Thoracic aorta (tissue), 2 donors: ENCODE measurements at places on chromosomes 13 and 19.

DNA sequence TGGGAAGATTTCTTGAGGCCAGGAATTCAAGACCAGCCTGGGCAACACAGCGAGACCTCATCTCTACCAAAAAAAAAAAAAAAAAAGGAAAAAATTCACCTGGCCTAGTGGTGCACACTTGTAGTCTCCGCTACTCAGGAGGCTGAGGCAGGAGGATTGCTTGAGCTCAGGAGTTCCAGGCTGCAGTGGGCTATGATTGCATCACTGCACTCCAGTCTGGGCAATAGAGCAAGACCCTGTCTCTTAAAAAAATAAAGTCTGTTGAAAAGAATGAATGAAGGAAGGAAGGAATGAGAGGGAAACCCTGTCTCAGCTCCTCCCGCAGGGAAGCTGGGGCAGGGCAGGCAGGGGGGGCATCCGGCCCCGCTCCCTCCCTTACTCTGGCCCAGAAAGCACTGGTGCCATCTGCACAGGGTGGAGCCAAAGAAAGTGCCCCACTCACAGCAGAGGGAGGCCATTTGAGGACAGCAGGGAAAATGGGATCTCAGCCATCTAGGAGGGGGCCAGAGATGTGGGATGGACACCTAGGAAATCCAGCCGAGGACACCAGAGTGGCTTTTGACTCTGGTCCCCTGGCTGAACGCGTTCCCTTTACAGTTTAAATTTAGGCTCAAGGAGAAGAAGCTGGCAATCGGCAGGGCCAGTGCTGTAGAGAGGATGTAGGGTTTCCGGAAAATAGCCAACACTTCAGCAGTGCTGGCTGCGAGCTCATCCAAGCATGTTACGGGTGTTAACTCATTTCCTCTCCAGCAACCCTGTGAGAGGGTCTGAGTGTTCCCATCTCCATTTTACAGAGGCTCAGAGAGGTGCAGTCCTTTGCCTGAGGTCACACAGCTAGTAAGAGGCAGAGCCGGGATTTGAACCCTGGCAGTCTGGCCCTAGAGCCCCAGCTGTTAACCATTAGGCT, 3.6 kb upstream of the HPN start:
- DNase-seq, result no peak

- no peak for DNase-seq
These were observed at the start of gene NAT14 for GRCh38 chr19:55484593-55485438. NAT14 (plus strand) TSS chr19:55485188; CDS start chr19:55485709, 521 bp downstream.

GRCh38 chr19:21158523-21159135, 16.8 kb downstream of the ZNF431 start:
- DNase-seq, result no peak

GRCh38 chr19:23554548-23554947, 132.5 kb downstream of the ZNF675 start:
- DNase-seq, result no peak

DNA sequence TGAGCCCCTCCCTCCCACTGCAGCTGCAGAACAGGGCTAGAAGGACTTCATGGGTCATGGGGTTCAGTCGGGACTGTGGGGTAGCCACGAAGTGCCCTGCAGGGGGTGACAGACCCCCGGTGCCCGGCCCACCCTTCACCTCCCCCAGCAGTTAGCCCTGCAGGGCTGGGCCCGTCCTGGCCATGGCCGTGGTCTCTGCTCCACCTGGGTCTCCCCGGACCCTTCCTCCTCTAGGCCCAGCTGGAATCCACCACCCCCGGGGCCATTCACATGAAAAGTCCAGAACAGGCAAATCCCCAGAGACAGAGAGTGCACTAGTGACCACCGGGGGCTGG, 17.3 kb downstream of the MKNK2 start:
- no peak for DNase-seq

DNA sequence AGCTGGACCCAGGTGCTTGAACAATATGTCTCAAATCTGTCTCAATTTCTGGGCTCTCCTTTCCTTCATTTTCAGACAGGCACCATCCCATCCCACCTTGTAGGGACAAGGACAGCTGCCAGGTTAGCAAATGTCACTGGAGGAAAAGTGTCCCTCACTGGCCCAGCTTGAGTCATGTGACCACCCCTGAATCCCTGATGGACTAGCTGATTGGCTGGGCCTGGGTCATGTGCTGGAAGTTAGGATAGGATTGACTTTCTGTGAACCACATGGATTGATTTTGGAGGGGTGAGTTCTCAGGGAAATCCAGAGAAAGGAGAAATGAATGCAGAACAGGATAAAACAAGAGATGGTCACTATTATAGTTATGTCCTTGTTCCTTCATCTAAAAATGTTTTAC, 28.2 kb upstream of the FXYD3 start:
- DNase-seq, result no peak

GRCh38 chr13:24741016-24741662, 22.8 kb upstream of the RNF17 start:
- DNase-seq, result no peak

- DNase-seq, result no peak
These were observed 77.3 kb downstream of the ZIC5 start for GRCh38 chr13:99894105-99894839.

DNA sequence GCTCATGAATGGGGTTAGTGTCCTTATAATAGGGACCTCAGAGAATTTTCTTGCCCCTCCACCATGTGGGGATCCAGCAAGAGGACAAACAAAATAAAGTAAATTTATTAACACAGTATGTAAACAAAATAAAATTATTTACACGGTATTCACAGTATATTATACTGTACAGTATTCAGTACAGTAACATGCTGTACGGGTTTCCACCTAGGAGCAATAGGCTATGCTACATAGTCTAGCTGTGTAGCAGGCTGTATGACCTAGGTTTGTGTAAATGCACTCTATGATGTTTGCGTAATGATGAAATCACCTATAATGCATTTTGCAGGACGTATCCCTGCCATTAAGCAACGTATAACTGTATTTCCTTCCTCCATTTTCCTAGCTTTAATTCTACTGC, 11.8 kb upstream of the DIAPH3 start:
- no peak for DNase-seq

- DNase-seq, result no peak
These were observed 4.7 kb downstream of the LSM4 start for GRCh38 chr19:18317961-18318800.

DNA sequence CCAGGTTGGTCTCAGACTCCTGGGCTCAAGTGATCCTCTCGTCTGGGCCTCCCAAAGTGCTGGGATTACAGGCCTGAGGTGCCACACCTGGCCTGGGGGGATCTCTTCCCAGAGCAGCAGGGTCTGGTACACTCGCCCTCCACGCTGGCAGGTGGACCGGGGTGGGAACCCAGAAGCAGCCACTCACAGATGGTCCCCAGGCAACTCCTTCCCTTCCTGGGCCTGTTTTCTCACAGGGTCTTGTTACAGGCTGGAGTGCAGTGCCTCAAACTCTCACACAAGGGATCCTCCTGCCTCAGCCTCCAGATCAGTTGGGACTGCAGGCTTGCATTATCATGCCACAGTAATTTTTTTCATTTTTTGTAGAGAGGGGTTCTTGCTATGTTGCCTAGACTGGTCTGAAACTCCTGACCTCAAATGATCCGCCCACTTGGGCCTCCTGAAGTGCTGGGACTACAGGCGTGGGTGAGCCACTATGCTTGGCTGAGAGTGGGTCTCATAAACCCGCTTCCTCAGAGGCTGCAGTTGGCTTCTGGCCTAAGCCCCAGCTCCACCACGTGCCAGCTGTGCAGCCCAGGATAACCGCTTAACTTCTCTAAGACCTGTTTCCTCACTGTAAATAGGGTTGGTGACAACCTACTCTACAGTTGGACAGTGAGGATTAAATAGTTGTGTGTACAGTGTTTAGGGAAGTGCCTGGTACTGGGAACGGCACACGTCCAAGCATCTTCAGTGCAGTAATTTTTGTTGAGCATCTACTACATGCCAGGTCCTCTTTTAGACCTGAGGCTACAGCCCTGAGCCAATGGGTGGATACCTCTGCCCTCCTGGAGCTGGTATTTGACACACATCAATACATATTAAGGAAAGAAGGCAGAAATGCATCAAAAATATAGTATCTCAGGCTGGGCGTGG, 871 bp upstream of the CCER2 start:
- DNase-seq, result no peak

- no peak for DNase-seq
These were observed 494.9 kb downstream of the GPC6 start for GRCh38 chr13:93721483-93721882.

- no peak for DNase-seq
These were observed 287.5 kb downstream of the ATP8A2 start for GRCh38 chr13:25659091-25659795.

DNA sequence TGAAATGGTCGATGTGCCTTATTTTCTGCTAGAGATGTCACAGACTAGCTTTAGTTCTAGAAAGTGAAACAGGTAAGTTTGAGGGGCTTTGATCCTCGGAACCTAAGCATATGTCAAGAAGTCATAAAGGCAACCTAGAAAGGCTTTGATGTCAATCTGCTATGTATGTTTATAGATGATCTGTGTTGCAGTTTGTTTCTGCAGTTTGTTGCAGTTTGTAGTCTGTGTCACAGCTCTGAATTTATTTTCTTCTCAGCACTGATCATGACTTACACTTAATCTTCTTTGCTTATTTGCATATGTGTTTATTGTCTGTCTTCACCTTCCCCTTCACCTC, 5.9 kb downstream of the LSM14A start:
- DNase-seq, result no peak

DNA sequence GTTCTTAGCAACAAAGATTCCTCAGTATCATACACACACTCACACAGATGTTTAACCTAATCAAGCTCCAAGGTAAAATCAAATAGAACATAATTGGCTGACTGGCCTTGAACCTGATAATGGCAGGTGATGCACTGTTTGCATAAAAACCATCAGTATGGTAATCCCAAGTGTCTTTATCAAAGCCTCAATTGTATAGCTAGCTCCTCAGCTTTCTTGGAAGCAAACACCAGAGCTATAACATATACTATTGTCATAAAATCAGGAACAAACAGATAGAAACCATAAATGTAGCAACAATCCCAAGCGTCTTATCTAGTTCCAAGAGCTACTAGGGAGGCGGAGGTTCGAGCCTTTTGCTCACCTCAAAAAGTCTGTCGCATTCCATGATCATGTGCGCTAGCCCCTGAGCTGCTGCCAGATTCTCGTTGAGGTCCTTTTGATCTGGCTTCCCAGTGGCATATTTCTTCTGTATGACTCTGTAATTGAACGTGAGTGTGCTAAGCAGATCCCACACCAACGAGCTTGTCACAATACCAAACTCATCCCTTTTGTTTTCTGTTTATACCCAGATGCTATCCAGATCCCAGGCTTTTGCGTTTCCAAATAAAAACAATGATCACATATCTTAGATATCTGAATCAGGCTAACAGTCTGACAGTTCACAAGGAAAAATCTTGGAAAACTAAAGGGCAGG, 95.3 kb downstream of the KL start:
- DNase-seq, result no peak

DNA sequence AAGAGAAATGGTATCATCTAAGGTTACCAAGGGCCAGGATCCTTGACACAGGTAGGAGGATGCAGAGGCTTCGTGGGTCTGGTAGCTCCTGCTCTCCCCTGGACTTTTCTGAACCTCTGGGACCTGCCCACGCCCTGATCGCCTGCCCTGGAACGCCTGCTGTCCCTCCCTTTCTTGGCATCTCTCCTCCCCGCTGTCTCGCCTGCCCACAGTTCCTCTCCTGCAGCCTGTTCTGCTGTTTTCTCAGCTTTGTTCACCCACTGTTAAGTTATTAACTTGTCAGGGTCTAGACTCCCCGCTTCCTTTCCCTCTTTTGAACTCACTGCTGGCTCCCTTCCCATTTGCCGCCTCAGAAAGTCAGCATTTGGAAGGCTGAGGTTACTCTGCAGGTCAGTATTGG, 19.8 kb downstream of the SERP2 start:
- no peak for DNase-seq

- no peak for DNase-seq
These were observed 1.1 kb downstream of the FPR1 start for GRCh38 chr19:51750400-51751094.

DNA sequence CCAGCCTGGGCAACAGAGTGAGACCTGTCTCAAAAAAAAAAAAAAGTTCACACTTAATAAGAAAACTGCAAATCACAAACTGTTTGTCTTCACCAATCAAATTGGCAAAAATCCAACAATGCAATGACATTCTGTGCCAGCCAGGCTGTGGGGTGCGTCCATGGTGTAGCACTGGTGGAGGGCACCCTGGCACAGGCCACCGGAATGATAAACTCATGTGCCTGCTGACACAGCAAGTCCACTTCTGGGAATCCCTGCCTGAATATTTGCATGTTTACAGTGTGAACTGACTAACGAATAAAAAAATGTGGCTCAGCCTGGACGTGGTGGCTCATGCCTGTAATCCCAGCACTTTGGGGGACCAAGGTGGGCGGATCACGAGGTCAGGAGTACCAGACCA, 1.6 kb upstream of the LRRC25 start:
- no peak for DNase-seq

DNA sequence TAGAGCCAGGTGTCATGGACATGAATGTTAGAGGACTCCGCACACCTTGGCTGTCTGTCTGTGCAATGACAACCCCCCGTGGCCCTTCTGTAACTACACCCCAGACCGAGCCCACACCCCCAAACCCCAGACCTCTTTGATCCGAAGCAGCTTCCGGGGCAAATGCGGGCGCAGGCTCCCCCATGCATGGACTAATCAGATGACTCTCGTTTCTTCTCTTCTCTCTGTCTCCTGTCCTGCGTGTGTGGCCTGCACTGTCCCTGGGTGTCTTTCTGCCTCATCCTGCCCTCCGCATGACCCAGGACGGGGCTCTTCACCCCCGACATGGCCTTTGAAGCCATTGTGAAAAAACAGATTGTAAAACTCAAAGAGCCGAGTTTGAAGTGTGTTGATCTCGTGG, 38.9 kb downstream of the TMED1 start:
- no peak for DNase-seq
